ENCODE measurements at places on chromosomes 7 and 10.

GRCh38 chr10:11329062-11329673 is 282.3 kb downstream of the USP6NL start:
- DNase-seq: no peak

DNA sequence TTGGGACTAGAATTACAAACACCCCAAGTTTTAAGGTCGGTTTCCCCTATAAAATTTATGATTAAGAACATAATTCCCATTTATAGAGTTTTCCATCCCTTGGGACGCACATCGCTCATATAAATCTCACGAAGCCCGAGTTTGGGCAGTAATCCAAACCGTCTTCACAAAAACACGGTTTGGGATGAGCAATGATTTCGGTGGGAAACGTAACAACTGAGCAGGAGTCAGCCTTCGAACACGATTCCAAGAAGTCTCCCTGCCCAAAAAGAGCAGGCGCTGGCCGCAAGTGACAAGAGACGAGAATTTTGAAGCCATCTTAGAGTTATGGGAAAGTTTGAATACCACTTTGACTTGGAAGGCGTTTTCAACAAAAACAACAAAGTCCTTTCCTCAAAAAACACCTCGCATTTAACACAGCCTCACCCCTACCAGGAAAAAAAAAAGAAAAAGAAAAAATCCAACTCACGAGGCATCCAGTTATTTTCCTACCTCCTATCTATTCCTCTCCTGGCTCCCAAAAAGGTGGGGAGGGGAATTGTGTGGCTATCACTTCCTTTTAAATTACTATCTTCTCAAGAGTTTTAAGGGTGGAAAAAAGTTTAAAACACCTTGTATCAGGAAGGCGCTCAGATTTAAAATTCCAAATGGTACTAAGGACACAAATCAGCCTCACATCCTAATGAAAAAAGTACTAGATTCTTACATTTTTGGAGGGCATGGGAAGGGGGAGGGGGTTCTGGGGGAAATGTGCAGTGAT is 1.6 kb downstream of the SEPHS1 start:
- DNase-seq: no peak

DNA sequence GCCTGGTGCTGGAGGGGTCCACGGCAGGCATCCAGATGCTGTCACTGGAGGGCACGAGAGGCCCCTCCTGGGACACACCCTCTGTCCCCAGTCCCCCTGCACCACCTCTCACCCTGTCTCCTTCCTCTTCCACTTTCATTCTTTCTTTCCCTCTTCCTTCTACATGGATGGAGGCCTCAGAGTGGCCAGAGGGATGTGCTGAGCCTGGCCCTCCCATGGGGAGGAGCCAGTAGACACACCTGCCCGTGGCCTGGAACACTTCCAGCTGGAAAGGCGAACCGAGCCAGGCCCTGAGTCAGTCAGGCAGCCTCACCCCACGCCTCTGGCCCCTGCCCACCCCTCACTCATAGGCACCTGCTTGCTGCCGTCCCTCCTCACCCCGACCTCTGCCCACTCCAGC is 55.9 kb upstream of the MXI1 start:
- peak; percentile 78 for DNase-seq

DNA sequence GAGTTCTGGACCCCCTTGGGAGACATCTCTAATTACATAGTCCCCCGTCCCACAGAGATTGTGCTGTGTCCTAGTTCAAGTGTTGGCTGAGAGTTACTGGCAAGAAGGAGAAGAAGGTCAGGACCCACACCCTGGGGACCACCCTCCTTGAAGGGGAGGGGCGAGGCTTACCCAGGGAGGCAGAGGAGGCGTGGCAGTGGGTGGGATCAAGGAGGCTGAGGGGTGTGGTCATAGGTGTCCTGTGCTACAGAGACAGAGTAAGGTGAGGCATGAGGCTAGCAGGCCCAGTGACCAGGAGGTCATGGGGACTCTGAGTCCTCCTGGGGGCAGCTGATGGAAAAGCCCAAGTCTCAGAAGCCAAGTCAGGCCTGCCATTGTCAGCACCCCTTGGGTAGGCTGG is 29.4 kb upstream of the ADCYAP1R1 start:
- peak; percentile 22 for DNase-seq

- DNase-seq: peak; percentile 72
Measured at GRCh38 chr10:128024426-128024825, 101.8 kb downstream of the MKI67 start.

GRCh38 chr7:130272381-130273080 is 5.9 kb downstream of the CPA2 start:
- DNase-seq: peak; percentile 82

DNA sequence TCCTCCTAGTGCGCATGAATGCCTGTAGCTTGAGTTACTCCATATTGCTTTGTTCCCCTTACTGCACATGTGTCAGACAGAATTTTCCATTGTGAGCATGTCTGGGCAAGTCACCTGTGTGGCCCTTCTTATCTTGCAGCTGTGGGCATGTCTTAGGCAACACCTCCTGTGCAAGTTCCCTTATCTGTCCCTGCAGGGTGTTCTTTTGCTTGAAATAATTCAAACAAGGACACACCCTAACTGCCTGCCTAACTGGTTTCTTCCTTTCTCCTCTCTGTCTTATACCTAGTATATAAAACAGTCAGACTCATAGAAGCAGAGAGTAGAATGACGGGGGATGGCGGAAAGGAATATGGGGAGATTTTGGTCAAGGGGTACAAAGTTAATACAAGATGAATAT is 421.1 kb upstream of the SORCS1 start:
- DNase-seq: no peak

- no peak for DNase-seq
Measured at GRCh38 chr10:43874984-43875383, 226.3 kb upstream of the ZNF32 start.

GRCh38 chr10:35192645-35193249 is 66.1 kb downstream of the CREM start:
- DNase-seq: no peak

- peak; percentile 66 for DNase-seq
Measured at GRCh38 chr10:90787393-90788198, 70.2 kb downstream of the HTR7 start.

DNA sequence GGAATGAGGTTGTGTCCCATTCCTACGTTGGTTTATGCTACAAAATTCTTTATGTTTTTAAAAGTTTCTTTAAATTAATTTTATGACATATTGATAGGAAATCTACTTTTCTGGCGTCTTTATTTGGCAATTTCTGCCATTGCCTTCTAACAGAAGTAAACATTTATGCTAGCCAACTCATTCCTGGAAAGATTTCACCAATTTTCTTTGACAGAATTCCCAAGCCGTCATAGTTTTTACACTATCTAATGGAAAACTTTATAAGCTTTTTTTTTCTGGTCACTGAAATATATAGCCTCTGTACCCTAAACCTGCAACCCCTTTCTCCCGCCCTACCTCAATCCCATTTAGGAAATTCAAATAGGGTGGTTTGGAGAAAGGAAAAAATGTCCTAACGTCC is 6.1 kb upstream of the TCAF1 start:
- no peak for DNase-seq

DNA sequence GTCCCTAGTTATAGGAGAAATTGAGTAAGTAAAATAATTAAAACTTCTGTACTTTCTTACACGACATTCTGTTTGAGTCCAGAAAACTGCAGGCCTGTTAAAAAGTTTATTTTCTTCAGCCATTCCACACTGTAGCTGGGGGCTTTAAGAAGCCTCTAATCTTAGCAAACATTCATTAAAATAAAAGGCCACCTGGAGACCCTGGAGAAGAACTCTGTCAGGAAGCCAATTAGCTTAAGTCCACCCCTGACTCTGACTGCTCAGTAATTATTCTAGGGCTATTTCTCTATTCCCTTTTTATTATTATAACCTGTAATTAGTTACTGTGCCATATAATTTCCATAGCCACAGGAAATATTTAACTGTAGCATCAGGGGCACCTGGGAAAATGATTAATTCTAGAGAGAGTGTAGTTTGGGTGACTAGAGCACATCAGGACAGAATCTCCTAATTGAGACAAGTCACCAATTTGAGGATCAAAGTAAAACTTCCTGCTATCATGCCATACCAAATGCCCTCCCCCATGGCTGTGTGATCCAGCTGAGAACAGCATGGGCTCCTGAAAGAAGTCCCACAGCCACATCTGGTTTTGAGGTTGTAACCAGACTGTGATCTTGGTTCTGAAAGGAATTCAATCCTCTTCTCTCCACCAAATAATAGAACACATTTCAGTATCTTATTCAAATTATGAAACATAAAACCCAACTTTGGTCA is 1302.3 kb downstream of the XPNPEP1 start:
- DNase-seq: peak; percentile 76

- DNase-seq: no peak
Measured at GRCh38 chr10:132577350-132578003, 39.9 kb downstream of the INPP5A start.

GRCh38 chr7:156962145-156962544 is 12.6 kb downstream of the NOM1 start:
- no peak for DNase-seq

DNA sequence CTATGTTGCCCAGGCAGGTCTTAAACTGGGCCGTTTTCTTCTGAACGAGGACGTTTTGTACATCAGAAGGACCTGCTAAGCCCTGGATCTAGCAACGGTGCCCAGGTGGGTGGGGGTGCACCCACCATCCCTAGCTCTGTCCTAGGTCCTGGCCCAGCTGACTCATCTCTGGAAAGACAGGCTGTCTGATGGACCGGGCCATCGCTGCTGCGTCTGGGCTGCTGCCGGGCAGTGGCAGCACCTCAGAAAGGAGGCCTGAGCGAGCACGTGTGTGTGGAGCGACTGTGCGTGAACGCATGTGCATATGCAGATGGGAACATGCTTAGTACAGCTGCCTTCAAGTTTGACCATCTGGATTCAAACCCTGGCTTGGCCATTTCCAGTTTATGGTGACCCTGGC is 7.3 kb upstream of the ELFN1 start:
- no peak for DNase-seq

Data from NCI-H82 (cell line).